ENCODE measurements at places on chromosomes 16 and 17.

- DNase-seq = no peak
These were observed 87.3 kb downstream of the C16orf78 start for GRCh38 chr16:49460786-49461470.

- no peak for DNase-seq
These were observed 45.8 kb upstream of the CIBAR2 start for GRCh38 chr16:85157813-85158742.

GRCh38 chr16:70779361-70779760 lies 21.6 kb downstream of the VAC14 start:
- no peak for DNase-seq

- DNase-seq = no peak
These were observed 90.6 kb upstream of the CDH5 start for GRCh38 chr16:66275775-66276428.

DNA sequence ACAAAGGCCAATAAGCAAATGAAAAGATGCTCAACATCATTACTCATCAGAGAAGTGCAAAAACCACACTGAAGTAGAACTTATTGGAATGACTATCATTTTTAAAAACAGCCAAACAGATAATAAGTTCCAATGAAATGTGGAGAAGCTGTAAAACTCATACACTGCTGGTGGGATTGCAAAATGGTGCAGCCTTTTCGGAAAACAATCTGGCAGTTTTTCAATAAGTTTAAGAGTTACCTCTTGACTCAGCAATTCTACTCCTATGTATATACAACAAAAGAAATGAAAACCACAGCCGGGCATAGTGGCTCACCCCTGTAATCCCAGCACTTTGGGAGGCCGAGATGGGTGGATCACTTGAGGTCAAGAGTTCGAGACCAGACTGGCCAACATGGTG lies 49.3 kb downstream of the AKAP10 start:
- no peak for DNase-seq

DNA sequence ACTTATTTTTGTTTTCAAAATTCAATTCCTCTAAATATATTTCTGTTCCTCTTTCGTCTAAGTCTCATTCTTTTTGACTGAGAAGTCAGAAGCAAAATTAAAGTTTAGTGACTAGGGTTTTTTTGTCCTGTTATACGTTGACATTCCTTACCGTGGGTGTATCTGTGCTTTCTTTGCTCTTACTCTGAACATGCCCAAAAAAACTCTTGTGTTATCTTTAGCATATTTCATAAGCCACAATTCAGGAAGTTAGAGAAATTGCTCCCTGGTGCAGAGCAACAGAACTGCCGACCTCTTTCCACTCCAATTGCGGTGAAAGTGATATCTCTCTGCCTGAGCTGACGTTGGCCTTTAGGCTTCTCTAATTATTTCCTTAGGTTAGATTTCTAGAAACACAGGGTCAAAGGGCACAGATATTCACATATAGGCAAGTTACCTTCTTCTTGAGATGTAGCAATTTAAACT lies 65.7 kb downstream of the CENPV start:
- DNase-seq = peak; percentile 35

DNA sequence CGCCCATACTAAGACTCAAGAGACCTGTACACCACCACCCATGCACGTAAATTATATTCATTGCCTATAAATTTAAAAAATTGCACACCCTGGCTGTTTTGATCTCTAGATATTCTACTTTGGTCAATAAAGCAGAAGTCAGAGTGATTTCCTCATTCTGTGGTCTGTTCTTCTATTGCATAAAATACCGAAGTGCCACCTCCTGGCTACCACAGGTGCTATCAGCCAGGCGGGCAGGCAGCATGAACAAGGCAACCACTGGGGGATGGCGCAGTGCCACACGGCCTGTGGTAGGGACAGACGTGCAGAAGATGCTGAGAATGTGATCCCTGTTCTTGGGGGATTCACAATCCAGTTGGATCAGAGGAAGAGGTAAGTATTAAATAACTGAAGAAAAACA lies 122.3 kb downstream of the CDK5R1 start:
- DNase-seq = no peak

GRCh38 chr17:948284-948852 lies 31.2 kb downstream of the NXN start:
- no peak for DNase-seq

DNA sequence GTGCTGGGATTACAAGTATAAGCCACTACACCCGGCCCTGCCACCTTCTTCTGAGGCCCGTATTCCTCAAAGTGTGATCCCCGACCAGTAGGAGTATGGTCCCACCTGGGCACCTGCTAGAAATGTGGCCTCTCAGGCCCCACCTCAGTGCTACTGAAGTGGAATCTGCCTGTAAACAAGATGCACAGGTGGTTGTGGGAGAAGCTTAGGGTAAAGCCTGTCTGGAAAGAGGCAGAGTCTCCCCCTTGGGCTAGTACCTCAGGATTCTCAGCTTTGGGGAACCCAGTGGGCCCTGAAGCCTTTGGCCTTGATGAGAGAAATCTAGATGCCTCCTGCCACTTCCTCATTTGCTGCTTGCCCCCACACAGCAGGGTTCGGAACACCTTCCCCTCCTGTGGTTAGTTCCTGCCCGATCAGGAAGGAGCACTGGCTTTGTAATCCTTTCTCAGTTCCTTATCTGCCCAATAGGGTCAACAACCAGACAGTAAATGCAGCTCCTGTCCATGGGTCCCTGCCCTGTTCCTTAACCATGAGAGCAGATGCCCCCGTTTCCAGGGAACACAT lies 25.2 kb downstream of the TK2 start:
- no peak for DNase-seq
